Neural crest cell (in vitro differentiated cells): ENCODE measurements at places on chromosomes 2 and 18. TPM values are rescaled to one million over a fixed set of nuclear protein-coding genes. Genes with fewer than 3 reads are reported as not detected.

ARHGAP28 gene
- 20.2 and 22.5 TPM in 2 replicates for total RNA-seq

GRCh38 chr2:175026385-175026784, 21.2 kb upstream of the CHN1 start:
- no peak for DNase-seq

GRCh38 chr2:7672685-7673071, 755.5 kb downstream of the RNF144A start:
- no peak for DNase-seq

DNA sequence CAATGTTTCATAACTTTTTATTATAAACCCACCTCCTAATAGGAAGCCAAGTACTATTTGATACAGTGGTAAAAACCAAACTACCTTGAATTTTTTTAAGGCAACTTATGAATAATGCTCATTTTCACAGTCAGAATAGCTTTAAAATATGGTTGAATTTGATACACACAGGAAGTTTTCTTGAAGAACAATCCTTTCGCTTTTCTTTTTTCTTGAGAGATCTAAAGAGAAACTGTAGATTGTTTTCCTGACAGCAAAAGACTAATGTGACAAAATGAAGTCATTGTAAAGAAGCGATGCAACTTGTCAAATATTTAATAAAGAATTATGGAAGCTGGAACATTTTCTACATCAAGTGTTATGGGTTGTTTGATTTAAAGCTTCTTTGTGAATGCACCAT, 227.7 kb downstream of the ALPK2 start:
- no peak for DNase-seq
